ENCODE measurements at places on chromosomes 7 and 10.

- DNase-seq = no peak
Measured at GRCh38 chr7:94962661-94963060, 55.3 kb downstream of the PPP1R9A start.

GRCh38 chr7:76294344-76295024, 8.0 kb upstream of the HSPB1 start:
- DNase-seq = peak; percentile 97

GRCh38 chr10:130715686-130716670, 579.8 kb downstream of the GLRX3 start:
- no peak for DNase-seq

DNA sequence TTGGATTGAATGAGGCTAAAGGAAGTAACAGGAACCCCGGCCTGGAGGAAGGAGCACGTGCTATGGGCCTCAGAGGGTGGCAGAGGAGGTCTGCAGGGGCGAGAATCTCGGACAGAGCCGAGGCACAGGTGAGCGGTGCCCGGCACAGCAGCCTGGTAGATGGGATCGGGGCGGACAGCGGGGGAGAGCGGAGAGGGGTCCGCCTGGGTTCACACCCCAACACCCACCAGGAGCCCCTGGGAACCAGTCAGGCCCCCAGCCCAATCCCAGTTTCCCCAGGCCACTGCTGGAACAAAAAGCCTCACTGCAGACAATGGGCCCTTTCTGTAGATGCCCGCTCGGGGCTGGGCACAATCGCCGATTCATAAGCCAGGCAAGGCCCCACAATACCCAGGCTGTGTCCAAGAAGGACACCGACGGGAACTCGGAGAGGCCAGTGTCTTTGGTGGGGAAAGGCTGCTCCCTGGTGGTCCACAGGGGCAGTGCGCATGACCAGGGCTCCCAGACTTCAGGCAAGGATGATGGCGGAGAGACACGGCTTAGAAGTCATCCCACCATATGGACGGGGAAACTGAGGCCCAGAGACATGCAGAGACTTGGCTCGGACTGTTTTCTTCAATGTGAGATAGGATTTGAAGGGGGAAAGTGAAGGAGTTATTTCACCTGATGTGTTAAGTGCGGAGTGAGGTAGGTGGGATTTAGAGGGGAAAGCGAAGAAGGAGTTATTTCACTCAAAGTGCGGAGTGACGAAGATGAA, 106.9 kb upstream of the GPR26 start:
- DNase-seq = peak; percentile 62

DNA sequence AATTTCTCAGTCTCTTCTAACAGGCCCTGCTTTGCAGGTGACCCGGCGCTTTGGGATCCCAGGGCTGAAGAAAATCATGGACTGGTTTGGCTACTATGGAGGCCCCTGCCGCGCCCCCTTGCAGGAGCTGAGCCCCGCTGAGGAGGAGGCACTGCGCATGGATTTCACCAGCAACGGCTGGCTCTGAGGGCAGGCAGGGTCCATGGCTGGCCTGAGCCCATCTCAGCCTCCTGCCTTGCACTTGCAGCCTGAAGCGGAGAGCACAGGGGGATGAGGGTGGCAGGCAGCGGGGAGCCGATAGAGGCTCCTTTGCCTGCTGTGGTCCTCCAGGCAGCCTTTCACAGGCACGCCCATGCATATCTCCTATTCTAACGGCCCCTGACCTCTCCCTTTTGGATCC, 21.8 kb downstream of the MORN4 start:
- DNase-seq = no peak

DNA sequence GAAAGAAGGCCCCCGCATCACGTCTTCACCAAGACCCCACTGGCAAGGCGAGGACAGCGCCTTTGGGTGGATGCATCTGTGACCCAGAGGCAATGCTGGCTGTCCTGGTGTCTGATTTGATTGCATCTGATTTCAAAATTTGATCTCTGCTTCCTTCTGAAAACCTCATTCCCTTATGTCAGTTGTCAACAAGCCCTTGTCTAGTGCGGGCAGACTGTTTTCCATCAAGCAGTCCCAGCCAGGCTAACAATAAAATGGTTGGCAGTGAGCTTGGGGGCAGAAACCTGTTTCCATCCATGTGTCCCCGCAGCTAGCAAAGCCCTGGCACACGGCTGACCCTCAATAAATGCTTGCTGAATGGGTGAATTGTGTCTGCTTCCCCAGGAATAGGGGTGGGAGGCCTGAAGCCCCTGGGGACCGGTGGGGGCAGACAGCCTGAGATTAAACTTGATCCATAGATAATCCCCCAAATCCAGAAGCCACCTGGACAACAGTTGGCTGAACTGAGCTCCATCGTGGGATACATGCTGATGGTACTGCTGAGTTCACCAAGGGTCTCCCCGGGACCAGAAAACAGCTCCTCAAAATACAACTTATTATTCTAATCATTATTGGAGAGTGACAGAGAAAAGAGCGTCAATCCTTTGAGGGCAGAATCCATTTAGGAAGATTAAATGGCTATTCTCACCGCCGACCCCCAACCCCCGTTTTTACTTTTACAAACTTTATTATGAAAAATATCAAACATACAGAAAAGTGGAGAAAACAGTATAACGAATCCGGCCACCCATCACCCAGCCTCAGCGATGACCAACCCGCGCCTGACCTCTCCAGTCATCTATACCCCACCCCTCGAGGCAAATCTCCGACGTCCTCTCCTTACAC, 912 bp upstream of the DUSP5 start:
- DNase-seq = no peak

DNA sequence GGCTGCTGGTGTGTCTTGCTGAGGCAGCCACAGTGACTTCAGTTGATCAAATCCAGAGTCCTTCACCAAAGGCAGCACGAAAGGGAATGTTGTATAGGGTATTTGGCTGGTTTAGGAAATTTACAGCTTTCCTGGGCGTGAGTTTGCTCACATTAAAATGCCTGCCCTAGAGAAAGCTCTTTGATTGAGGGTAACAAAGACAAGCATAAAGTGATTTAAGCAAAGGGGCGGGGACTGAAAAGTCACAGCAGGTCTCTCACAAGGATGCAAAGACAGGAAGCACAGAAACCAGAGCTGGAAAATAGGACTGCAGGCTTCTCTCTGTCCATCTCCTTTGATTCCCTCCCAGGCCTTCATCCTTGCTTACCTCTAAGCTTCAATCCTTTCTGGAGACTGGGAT, 139.2 kb downstream of the ELMO1 start:
- no peak for DNase-seq
